Pancreas (tissue), 10 donors: ENCODE measurements at places on chromosomes 11 and 22. TPM values are rescaled to one million over a fixed set of nuclear protein-coding genes. Genes with fewer than 3 reads are reported as not detected.

The SEPTIN3 gene
- total RNA-seq = 1.6 TPM

The TMEM126B gene
- total RNA-seq = 17.9 TPM

- no peak overlapping the region for H3K4me3 ChIP-seq
- no peaks in the 10 kb centered on the region for H3K36me3 ChIP-seq
- no peak for DNase-seq
- no peak overlapping the region for H3K27ac ChIP-seq
- no peaks in the 10 kb centered on the region for H3K27me3 ChIP-seq
- H3K4me1 ChIP-seq = no peaks in the 10 kb centered on the region
Measured at GRCh38 chr11:90178751-90179150, 44.1 kb downstream of the CHORDC1 start.

- H3K27ac ChIP-seq = no peak within 1 kb of the TSS
- no peak for DNase-seq
- H3K27me3 ChIP-seq = no peaks in the 10 kb centered on the region
- no peaks in the 10 kb centered on the region for H3K36me3 ChIP-seq
Measured at GRCh38 chr11:44309478-44310205, at the start of gene ALX4. Gene ALX4 (minus strand): TSS chr11:44310139. CDS start chr11:44310062, 77 bp downstream.

DNA sequence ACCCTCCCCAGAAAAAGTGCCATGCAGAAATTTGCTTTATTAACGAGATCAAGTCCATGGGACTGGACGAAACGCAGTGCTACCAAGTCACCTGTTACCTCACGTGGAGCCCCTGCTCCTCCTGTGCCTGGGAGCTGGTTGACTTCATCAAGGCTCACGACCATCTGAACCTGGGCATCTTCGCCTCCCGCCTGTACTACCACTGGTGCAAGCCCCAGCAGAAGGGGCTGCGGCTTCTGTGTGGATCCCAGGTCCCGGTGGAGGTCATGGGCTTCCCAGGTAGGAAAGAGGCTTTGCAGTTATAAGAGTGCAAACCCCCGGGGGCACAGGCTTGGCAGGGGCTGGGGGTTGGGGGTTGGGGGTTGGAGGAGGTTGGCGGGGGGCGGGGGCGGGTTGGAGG, 4.2 kb downstream of the APOBEC3H start:
- no peaks in the 10 kb centered on the region for H3K27me3 ChIP-seq
- H3K27ac ChIP-seq = no peak overlapping the region
- H3K4me3 ChIP-seq = no peak overlapping the region
- no peaks in the 10 kb centered on the region for H3K36me3 ChIP-seq
- no peaks in the 10 kb centered on the region for H3K4me1 ChIP-seq

The UPK2 gene
- total RNA-seq = 0.16 TPM

DNA sequence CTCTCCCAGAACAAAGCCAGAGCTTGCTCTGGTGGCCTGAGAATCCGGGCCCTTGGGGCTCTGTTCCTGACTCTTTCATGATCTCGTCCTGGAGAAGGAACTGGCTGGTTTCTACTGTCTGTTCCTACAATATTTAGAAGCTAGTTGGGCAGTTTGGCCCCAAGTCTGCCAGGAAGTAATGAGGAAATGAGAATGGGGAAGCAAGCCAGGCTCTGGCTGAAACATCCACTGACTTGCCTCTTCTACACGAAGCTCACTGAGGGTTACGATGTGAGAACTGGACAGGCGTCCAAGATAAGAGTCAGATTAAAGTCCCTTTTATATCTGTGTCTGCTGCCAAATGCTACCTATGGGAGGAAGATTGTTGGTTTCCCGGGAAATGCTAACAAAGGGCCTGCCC, 110.0 kb upstream of the KIRREL3 start:
- H3K27ac ChIP-seq = no peak overlapping the region
- no peaks in the 10 kb centered on the region for H3K4me1 ChIP-seq
- H3K27me3 ChIP-seq = no peaks in the 10 kb centered on the region

The GLB1L2 gene
- total RNA-seq = 8.5 TPM
